LHCN-M2 (cell line): ENCODE measurements at places on chromosomes 7 and 10. TPM values are rescaled to one million over a fixed set of nuclear protein-coding genes. Genes with fewer than 3 reads are reported as not detected.

- DNase-seq, result no peak
Observed at GRCh38 chr10:5775685-5776084, 37.5 kb downstream of the GDI2 start.

DNA sequence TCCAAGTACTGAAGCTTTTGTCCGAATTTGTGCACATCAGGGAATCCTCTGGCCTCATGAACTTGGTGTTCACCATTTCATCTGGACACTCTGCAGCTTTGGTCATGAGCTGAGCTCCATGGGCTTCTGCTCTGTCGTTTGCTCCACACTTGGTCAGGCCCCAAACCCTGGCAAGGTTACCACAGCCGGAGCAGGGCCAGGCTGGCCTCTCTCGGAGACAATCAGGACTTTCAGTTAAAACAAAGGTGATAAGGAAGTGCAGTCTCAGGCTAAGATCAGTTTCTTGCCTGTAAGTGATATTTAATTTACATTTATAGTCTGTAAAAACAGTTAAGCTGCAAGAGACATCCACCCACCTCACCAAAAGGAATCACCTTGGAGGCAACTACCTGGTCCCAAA lies 558.9 kb downstream of the PARD3 start:
- DNase-seq, result no peak

The PSD gene
- 0.46 TPM in 1 of 2 replicates, not detected in the other for total RNA-seq

GRCh38 chr7:50952544-50952943 lies 169.8 kb upstream of the GRB10 start:
- no peak for DNase-seq

GRCh38 chr7:123719197-123719721 lies 29.5 kb downstream of the WASL start:
- no peak for DNase-seq

GRCh38 chr10:126500866-126501265 lies 112.6 kb upstream of the ADAM12 start:
- peak; percentile 54 for DNase-seq
